Neural crest cell (in vitro differentiated cells): ENCODE measurements at places on chromosomes 1 and 21. TPM values are rescaled to one million over a fixed set of nuclear protein-coding genes. Genes with fewer than 3 reads are reported as not detected.

The RBM11 gene
- 0.36 and 0.65 TPM in 2 replicates for total RNA-seq

The CYP4A11 gene
- not detected in 2 replicates for total RNA-seq

The TFF2 gene
- not detected in 2 replicates for total RNA-seq

The IQGAP3 gene
- 43.1 and 43.5 TPM in 2 replicates for total RNA-seq

The KCNC4 gene
- 4.5 and 5.9 TPM in 2 replicates for total RNA-seq

The FBXO2 gene
- total RNA-seq, result 0.30 and 0.61 TPM in 2 replicates

The METTL25B gene
- total RNA-seq, result 30.4 and 33.0 TPM in 2 replicates

The B3GALT5 gene
- 1.9 and 2.6 TPM in 2 replicates for total RNA-seq

The ALPL gene
- 16.7 TPM in 2 replicates for total RNA-seq

The RAP1GAP gene
- total RNA-seq, result 5.3 and 7.4 TPM in 2 replicates

The DNAJC28 gene
- total RNA-seq, result 2.4 and 2.7 TPM in 2 replicates

The CD160 gene
- not detected in 2 replicates for total RNA-seq

The POTED gene
- not detected in 2 replicates for total RNA-seq

The PRDM16 gene
- 11.7 and 13.2 TPM in 2 replicates for total RNA-seq

The ACTL8 gene
- total RNA-seq, result not detected in 2 replicates

The LPAR3 gene
- 1.2 and 1.3 TPM in 2 replicates for total RNA-seq
